Posterior vena cava (tissue), 2 donors: ENCODE measurements at places on chromosomes 4 and X. TPM values are rescaled to one million over a fixed set of nuclear protein-coding genes. Genes with fewer than 3 reads are reported as not detected.

GRCh38 chr4:122742933-122743829 lies 10.7 kb downstream of the BBS12 start:
- DNase-seq = no peak

- peak; percentile 57 for DNase-seq
These were observed 469 bp downstream of the IRS4 start for GRCh38 chrX:108735679-108736508.

DNA sequence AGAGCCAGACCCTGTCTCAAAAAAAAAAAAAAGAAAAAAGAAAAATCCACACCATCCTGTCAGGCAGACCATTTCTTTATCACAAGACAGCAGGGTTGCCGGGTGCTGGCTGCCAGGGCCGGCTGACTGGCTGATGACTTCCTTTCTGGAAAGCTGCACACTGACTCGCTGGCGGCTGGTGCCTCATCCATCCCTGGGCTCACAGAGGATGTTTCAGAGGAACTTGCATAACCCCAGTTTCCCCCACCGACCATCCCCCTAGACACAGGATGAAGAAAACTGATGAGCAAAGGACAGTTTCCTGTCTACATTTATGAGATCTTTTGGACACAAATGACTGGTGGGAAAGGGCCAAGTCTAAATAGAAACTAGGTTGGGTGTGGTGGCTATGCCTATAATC lies 14.1 kb downstream of the HPSE start:
- peak; percentile 91 for DNase-seq

The TMEM165 gene
- total RNA-seq = 149 TPM

The MAGEA1 gene
- not detected for total RNA-seq

The ART3 gene
- total RNA-seq = not detected

- DNase-seq = no peak
These were observed 182.5 kb upstream of the ARX start for GRCh38 chrX:25198253-25198652.

GRCh38 chr4:103719105-103719829 lies 518 bp downstream of the TACR3 start:
- DNase-seq = no peak

The RBMXL3 gene
- not detected for total RNA-seq

- DNase-seq = no peak
These were observed 136.7 kb upstream of the C1QTNF7 start for GRCh38 chr4:15291122-15291521.

GRCh38 chrX:78333521-78333920 lies 6.1 kb upstream of the CYSLTR1 start:
- no peak for DNase-seq

DNA sequence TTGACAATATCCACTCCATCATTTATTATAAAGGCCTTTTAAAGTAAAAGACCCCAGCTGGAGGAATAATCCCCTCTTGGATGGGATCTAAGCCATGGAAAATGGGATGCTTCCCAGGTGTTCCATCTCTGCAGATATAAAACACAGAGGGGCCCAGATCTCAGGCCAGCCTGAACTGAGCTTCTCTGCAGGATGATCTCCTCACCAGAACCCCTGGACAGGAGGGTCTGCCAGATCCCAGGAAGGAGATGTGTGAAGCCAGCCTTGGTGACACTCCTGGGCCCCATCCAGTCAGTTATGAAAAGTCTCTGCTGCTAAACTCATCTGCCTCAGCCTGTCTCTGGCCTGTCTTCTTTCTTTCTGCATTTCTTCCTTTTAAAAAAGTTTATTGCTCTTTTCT lies 56.7 kb downstream of the HTRA3 start:
- DNase-seq = peak; percentile 9

The XKRX gene
- 0.14 TPM for total RNA-seq

The EFHC2 gene
- 3.0 TPM for total RNA-seq

- DNase-seq = no peak
These were observed 32.6 kb upstream of the PPP2R2C start for GRCh38 chr4:6504900-6505496.

DNA sequence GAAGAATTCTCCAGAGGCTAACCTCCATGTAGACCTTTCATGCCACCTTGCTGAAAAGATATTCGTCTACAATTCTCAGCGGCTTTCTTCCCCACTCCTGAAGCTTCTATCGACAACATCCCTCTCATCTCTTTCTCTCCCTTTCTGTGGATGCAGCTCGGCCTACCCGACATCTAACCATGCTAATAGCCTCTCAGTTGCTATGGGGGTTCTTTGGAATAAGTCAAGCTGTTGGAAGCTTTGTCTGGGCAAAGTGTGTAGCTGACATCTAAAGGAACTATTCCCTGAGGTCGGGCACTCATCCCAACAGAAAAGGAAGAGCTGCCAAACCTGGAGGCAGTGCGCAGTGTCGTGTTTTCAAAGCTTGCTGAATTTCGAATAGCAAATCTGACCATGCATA lies 192.1 kb downstream of the RBMX2 start:
- DNase-seq = no peak

DNA sequence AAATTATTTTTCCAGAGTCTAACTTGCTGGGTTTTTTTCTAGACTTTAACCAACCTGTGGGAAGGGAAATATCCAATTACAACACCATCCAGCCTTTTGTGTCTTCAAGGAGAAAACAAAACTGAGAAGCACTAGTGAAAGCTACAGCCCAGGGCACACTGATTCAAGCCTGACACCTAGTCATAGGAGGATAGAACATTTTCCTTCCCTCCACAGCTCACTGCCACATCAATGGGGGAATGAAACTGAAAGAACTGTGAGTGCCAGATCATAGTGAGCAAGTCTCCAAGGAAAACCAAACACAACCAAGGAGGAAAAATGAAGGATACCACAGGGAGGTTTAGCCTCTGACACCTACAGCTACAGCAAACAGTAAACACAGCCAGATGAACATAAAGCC lies 43.3 kb upstream of the MAGEA8 start:
- no peak for DNase-seq

GRCh38 chrX:18075603-18076002 lies 145.1 kb downstream of the BEND2 start:
- no peak for DNase-seq

DNA sequence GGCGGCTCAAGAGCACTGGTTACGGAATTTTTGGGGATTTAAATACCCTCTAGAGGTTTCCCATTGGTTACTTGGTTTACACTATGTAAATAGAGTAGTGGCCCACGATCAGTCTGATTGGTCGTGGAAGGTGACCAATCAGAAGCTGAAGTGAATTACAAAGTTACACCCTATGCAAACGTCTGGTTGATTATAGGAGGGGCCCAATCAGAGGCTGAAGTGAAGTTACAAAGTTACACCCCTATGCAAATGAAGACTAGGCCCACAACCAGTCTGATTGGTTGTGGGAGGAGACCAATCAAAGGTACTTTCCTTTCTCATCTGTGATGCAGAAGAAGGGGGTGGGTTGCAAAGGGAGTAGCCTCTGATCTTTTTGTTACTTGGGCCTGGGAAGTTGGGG lies 45.1 kb upstream of the HSD17B10 start:
- no peak for DNase-seq

- DNase-seq = no peak
These were observed 194.0 kb upstream of the MAB21L2 start for GRCh38 chr4:150387981-150388380.

DNA sequence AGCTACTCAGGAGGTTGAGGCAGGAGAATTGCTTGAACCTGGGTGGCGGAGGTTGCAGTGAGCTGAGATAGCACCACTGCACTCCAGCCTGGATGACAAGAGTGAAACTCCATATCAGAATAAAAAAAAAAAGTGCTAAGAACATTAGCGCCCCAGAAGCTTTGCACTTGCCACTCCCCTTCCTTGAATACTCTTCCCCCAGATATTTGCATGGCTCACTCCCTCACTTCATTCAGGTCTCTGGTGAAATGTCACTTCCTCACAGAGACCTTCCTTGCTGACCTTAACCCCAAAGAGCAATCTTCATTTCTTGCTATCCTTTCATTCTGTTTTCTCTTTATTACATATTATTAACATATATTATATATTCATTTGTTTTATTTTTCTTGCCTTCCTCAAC lies 11.3 kb downstream of the CACNA1F start:
- DNase-seq = no peak

- peak; percentile 98 for DNase-seq
These were observed at the start of gene TMEM144 for GRCh38 chr4:158209825-158210807. Gene TMEM144, plus strand, starts transcription at chr4:158210486. Its CDS starts 2,182 bp downstream, at chr4:158212668.

DNA sequence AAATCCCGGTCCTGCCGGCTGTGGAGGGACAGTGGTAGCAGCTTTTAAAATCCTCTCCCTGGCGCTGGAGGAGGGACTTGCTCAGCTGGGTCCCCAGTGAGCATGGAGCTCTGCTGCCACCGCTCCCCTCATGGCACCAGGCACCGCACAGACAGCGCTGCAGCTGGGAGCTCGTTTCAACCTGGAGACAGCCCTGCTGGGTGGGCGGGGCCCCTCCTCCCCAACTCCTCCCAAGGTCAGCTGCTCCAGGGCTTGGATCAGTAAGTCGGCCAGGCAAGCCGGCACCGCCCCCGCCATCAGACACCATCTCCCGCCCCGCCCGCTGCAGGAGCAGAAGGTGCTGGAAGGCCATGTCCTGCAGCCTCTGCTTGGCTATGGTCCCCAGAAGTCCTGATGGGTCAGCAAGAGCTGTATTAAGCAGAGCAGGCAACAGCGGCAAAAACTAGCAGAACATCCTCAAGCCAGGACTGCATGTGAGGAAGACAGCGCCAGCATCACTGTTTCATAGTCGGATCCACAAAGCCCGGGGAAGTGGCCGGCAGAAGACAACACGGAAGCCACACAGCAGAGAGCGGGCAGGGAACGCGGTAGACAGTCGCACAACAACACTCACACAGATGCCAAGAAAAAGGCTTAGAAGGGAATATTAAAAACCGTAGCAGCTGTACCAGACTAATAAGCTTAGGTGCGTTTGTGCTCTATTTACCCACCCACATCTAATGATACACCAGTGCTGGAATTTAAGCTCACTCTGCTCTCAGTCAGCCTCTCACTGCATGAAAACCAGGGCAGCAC lies 16.2 kb downstream of the ZFYVE28 start:
- peak; percentile 87 for DNase-seq

The GAGE12J gene
- total RNA-seq = not detected

DNA sequence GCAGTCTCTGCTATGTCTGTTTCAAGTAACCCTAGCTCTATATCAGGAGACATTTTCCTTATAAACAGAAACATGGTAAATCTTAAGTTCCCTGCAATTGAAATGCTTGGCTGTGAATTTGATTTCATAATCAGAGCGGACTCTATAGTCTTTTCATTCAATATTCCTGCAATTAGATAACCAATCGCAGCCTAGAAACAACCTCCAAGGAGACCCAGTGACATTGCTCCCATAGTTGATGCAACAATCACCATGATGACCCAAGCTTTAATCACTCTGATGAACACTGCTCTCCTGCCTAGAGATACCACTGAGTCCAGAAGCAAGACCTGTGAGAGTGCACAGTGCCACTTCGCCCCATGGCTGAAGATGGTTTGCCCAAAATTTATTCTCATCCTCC lies at the start of gene CABS1:
Gene CABS1, plus strand, starts transcription at position 301 of the 400 bp plus-strand sequence. Its CDS starts 59 bp downstream, at position 360.
- DNase-seq = no peak

- no peak for DNase-seq
These were observed 26.7 kb downstream of the FAM156B start for GRCh38 chrX:52923781-52924241.

- no peak for DNase-seq
These were observed 47.9 kb downstream of the ARHGAP24 start for GRCh38 chr4:85522836-85523235.

DNA sequence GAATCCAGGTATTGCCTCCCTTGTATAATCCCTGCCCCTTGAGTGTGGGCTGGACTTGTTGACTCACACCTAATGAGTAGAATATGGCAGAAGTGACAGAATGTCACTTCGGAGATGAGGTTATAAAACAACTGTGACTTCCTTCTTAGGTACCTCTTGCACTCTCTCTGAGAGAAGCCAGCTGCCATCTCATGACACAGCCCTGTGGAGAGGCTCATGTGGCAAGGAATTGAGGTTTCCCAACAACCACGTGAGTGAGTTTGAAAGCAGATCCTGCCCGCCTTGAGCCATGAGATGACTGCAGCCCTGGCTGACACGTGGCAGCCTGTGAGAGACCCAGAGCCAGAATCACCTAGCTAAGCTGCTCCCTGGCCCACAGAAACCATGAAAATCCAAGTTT lies 13.5 kb downstream of the ASB11 start:
- DNase-seq = no peak

GRCh38 chr4:102399021-102399420 lies 53.7 kb upstream of the SLC39A8 start:
- no peak for DNase-seq

- no peak for DNase-seq
These were observed 348.5 kb upstream of the NR3C2 start for GRCh38 chr4:148790691-148791090.

The VSIG4 gene
- total RNA-seq = 72.8 TPM

DNA sequence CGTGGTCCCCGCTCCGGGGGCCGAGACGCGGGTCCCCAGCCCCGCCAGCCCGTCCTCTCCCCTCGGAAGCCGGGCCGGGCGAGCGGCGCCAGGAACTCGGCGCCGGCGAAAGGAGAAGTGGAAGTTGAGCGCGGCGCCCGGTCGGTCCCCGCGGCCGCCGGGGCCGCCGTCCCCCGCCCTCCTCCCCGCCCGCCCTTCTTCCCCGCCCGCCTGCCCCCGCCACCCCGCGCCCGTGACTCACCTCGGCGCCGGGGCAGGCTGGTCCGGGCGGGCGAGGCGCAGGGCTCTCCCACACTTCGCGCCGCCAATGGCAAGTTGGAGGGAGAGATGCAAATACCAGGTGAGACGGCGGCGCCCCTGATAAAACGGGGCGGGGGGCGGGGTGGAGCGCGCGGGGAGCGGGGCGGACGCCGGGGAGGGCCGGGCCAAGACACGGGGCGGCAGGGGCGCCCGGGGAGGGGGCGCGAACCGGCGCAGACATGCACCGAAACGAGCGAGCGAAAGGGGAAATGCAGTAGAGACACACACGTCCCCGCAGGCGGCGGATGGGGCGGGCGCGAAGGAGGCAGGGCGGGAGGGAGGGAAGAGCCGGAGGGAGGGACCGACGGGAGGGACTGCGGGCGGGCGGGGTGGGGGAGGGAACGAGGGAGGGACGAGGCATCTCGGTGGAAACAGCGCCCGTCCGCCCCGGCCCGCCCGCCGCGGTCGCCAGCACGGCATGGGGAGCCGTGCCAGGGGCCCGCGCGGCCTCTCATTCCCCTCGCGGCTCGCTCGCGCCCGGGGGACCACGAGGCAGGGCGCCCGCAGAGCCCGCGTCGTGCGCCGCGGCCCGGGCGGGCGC lies at the start of gene ELF4:
Gene ELF4, minus strand, starts transcription at position 119 of the 841 bp plus-strand sequence. CDS start 29,167 bp downstream, outside the sequence.
- no peak for DNase-seq

GRCh38 chr4:133777661-133778060 lies 423.9 kb downstream of the PABPC4L start:
- DNase-seq = no peak

The GC gene
- not detected for total RNA-seq

The COX7B2 gene
- total RNA-seq = not detected
